GM12878 (cell line): ENCODE measurements at places on chromosomes 5 and 9. TPM values are rescaled to one million over a fixed set of nuclear protein-coding genes. Genes with fewer than 3 reads are reported as not detected.

DNA sequence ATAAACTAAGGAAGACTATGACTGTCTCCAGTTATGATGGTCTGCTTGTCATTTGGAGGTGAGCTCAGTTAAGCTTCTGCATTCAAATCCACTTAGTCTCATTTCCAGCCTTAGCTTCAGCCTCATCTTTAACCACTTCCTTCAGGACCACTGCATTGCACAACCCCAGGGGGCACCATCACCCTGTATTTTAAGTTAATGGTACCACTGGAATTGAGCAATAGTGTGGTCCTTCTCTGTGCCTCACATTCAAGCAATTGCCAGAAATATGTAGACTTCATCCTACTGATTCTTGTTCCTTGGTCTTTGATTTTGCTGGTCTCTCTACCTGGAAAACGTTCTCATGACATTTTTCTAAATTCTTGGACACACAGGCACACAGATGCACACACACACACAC is 131.5 kb upstream of the PTPN3 start:
- no peaks in the 10 kb centered on the region for H3K27me3 ChIP-seq
- no peaks in the 10 kb centered on the region for H3K36me3 ChIP-seq
- no peak overlapping the region for H3K27ac ChIP-seq
- no peak overlapping the region for H3K4me3 ChIP-seq
- no peaks in the 10 kb centered on the region for H3K4me1 ChIP-seq

DNA sequence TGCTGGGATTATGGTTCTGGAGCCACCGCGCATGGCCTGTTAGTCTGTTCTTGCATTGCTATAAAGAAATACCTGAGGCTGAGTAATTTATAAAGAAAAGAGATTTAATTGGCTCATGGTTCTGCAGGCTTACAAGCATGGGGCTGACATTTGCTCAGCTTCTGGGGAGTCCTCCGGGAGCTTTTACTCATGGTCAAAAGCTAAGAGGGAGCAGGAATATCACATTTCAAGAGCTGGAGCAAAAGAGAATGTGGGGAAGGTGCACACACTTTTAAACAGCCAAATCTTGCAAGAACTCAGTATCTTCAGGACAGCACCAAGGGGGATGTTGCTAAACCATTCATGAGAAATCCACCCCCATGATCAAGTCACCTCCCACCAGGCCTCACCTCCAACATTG is 12.1 kb downstream of the JAK2 start:
- peaks cover 3% of the 10 kb centered on the region; the same call in 1 of the 2 replicates for H3K36me3 ChIP-seq
- H3K27ac ChIP-seq: no peak overlapping the region
- H3K4me1 ChIP-seq: no peaks in the 10 kb centered on the region
- no peaks in the 10 kb centered on the region for H3K27me3 ChIP-seq
- H3K4me3 ChIP-seq: no peak overlapping the region
- no peak for DNase-seq

DNA sequence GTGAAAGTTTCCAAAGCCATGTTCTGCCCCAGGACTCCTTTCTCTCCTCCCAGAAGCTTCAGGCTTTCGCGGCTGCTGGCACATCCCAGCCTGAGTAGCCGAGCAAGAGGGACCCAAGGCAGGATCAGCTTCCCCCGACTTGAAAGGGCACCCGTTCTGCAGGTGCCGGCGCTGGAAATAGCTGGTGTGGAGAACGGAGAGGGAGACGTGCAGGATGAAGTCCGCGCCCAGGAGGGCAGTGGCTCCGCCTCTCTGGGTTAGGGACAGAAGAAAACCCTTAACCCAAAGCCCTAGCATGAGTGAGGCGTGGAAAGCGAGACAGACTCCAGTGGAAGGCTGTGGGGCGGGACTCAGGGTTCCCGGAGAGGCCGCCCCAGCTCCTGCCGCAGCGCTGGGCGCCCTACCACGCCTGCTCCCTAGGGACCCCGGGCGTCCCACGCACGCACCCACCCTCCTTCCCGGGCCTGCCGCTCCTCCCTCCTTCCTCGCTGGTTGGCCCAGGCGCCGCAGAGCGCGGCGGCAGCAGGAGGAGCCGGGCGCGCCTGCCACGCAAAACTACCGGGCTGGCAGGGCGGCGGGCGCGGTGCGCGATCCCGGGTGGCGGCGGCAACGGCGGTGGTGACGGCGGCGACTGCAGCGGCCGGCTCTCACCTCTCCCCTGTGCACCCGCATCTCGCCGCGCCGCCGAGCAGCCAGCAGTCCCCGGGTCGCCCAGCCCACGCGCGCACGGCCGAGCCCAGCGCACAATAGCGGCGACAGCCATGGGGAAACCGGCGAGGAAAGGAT is at the start of gene SLC1A1:
TSS of gene SLC1A1 (plus strand) at position 550 of the 786 bp plus-strand sequence. CDS start at position 762, 212 bp downstream.
- H3K36me3 ChIP-seq: no peaks in the 10 kb centered on the region
- no peaks in the 10 kb centered on the region for H3K27me3 ChIP-seq
- H3K4me3 ChIP-seq: peak within 1 kb of the TSS; percentile 99
- peak; percentile 55 for DNase-seq
- peak within 1 kb of the TSS; percentile 73 for H3K27ac ChIP-seq

IGFBPL1 gene
- 0.14 and 0.25 TPM in 2 replicates for polyA plus RNA-seq

- no peak overlapping the region for H3K4me3 ChIP-seq
- H3K36me3 ChIP-seq: no peaks in the 10 kb centered on the region
- H3K27ac ChIP-seq: no peak overlapping the region
- no peaks in the 10 kb centered on the region for H3K27me3 ChIP-seq
- no peak for DNase-seq
These were observed 123.7 kb upstream of the CPEB4 start for GRCh38 chr5:173764332-173765028.

CD274 gene
- polyA plus RNA-seq: 15.5 and 16.1 TPM in 2 replicates

- H3K27me3 ChIP-seq: no peaks in the 10 kb centered on the region
- no peaks in the 10 kb centered on the region for H3K4me1 ChIP-seq
- H3K27ac ChIP-seq: no peak overlapping the region
- no peak for DNase-seq
- no peak overlapping the region for H3K4me3 ChIP-seq
These were observed 330.8 kb downstream of the KDM4C start for GRCh38 chr9:7088611-7089010.

DNA sequence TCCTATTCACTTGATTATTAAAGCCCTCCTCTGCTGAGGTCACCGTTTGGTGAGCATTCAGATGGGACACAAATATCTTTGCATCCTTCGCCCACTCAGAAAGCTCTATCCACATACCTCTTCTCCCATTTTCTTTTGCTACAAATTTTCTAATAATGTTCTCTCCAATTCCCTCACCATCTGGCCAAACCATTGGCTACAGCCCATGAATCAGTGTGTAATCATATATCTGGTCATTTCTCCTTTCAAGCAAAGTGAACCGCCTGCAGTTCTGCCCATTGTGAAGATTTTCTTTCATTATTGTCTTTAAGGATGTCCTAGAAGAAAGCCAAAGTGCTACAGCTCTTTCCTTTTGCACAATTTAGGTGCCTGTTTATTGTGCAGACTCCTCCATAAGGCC is 54.2 kb upstream of the DAPK1 start:
- H3K36me3 ChIP-seq: no peaks in the 10 kb centered on the region
- H3K4me3 ChIP-seq: no peak overlapping the region
- H3K4me1 ChIP-seq: peaks cover 3% of the 10 kb centered on the region; the same call in 1 of the 2 replicates
- no peak for DNase-seq

OTP gene
- 3.2 and 3.3 TPM in 2 replicates for polyA plus RNA-seq

GRCh38 chr9:135035781-135036760 is 51.4 kb upstream of the OLFM1 start:
- no peaks in the 10 kb centered on the region for H3K4me1 ChIP-seq
- H3K4me3 ChIP-seq: no peak overlapping the region
- no peak overlapping the region for H3K27ac ChIP-seq
- no peak for DNase-seq
- H3K27me3 ChIP-seq: no peaks in the 10 kb centered on the region

DNA sequence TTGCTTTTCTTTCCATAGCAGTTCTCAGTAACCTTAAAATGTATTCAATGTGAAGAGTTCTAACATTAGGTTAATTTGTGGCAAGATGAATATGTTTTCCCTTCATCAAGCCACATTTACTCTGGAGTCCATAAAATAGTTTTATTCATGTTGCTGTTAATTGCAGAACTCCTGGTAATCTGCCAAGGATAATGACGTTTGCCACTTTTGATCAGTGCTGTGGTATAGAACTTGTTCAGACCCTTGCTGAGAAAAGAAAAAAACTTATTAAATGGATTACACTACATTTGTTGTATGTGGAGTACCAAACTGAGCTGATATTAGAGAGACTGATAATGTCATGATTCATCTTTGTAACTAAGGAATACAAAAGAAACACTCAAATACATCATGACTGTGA is 212.4 kb upstream of the DMAC1 start:
- H3K27ac ChIP-seq: no peak overlapping the region
- H3K4me3 ChIP-seq: no peak overlapping the region
- no peaks in the 10 kb centered on the region for H3K27me3 ChIP-seq
- no peaks in the 10 kb centered on the region for H3K36me3 ChIP-seq

MOB3B gene
- polyA plus RNA-seq: 0.79 and 0.80 TPM in 2 replicates

AGXT2 gene
- not detected in 2 replicates for polyA plus RNA-seq

- H3K4me3 ChIP-seq: no peak overlapping the region
- H3K4me1 ChIP-seq: no peaks in the 10 kb centered on the region
- H3K27me3 ChIP-seq: no peaks in the 10 kb centered on the region; the same call in 1 of the 2 replicates
These were observed 283.3 kb downstream of the NSG2 start for GRCh38 chr5:174328631-174329299.

DNA sequence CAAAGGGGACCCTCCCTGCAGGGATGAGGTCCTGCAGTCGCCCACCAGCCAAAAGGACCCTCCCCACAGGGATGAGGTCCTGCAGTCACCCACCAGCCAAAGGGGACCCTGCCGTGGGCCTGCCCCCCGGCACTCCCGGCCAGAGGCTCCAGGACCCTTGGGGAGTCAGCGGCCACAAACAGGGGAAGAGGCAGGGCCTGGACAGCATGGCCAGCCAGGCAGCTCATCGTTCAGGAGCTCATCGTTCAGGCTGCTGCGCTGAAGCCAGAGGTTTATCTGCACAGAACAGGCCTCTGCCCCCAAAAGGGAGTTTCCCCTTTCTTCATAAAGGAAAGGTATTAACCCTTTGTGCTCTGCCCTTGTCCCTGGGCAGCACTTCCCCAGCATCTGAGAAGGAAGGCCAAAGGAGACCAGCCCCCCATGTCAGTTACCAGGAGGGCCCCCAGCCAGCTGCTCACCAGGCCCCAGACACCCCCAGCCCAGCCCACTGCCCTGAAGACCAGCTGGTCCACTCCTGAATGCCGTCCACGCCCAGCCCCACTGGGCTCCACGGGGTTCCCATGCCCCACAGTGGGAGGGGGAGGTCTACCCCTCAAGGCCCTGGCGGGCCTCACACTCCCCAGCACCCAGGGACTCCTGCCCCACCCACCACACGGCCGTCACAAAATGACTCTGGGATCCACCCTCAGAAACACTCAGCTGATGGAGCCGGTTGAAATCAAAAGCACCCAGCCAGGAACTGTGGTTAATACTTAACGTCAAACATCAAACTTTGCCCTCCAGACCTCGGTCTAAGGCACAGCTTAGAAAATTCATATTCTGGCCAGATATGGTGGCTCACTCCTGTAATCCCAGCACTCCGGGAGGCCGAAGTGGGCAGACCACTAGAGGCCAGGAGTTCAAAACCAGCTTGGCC is 6.3 kb downstream of the SLC12A7 start:
- no peaks in the 10 kb centered on the region for H3K36me3 ChIP-seq
- H3K27ac ChIP-seq: no peak overlapping the region
- no peaks in the 10 kb centered on the region; the same call in 1 of the 2 replicates for H3K27me3 ChIP-seq
- no peak for DNase-seq
- H3K4me3 ChIP-seq: no peak overlapping the region

PCDHGA5 gene
- polyA plus RNA-seq: 0.04 TPM in 1 of 2 replicates, not detected in the other

DNA sequence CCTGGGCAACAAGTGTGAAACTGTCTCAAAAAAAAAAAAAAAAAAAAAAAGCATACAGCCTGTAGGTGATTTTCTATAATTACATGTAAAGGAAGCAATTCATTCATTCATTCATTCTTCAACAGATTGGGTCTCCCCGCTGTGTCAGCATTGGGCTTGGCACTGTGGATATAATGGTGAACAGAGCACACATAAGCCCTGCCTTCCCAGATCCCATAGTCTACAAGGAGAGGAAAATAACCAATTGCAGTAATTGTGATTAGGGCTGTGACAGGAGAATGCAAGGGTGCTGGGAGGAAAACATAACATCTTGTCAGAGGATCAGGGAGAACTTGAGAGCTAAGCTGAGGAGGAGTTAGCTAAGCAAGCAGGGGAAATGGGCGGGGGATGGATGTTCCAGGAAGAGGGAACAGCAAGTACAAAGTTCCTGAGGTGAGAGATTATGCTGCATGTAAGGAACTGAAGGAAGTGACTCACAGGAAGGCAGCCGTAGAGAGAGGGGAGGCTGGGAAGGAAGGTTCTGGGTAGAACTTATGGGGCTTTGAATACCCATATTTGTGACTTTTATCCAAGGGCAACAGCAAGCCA is 24.0 kb upstream of the KLF9 start:
- H3K27ac ChIP-seq: no peak overlapping the region
- no peaks in the 10 kb centered on the region for H3K36me3 ChIP-seq
- H3K4me3 ChIP-seq: no peak overlapping the region
- no peaks in the 10 kb centered on the region for H3K27me3 ChIP-seq

- peaks cover 8% of the 10 kb centered on the region for H3K4me1 ChIP-seq
- H3K4me3 ChIP-seq: no peak overlapping the region
- no peak overlapping the region for H3K27ac ChIP-seq
- H3K27me3 ChIP-seq: no peaks in the 10 kb centered on the region
These were observed 40.8 kb upstream of the CCDC152 start for GRCh38 chr5:42715785-42716184.

- no peak overlapping the region for H3K4me3 ChIP-seq
- H3K27ac ChIP-seq: no peak overlapping the region
- DNase-seq: no peak
- H3K4me1 ChIP-seq: no peaks in the 10 kb centered on the region
- no peaks in the 10 kb centered on the region for H3K27me3 ChIP-seq
These were observed 38.0 kb downstream of the ZNF622 start for GRCh38 chr5:16427587-16427986.

DNA sequence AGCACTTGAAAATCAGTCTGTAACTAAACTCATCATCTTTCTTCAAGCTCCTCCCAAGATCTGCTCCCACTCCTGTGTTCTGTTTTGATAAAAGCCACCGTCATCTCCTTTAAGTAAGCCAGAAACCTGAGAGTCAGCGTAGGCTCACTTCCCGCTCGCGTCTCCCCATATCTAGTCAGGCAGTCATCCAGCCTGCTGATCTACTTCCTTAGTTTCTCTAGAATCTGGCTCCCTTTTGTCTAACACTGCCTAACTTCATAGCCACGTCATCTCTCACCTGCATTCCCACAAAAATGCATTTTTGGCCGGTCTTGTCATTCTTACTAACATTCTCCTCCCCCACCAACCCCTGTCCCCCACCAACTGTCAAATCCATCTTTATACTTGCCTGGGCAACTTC is 3.0 kb upstream of the TJP2 start:
- DNase-seq: no peak
- no peaks in the 10 kb centered on the region for H3K27me3 ChIP-seq
- H3K27ac ChIP-seq: no peak overlapping the region

- no peaks in the 10 kb centered on the region for H3K27me3 ChIP-seq
- peaks cover 32% of the 10 kb centered on the region for H3K4me1 ChIP-seq
- no peak overlapping the region for H3K27ac ChIP-seq
These were observed 10.5 kb downstream of the GPBP1 start for GRCh38 chr5:57184322-57184721.

IFNA2 gene
- not detected in 2 replicates for polyA plus RNA-seq

- peaks cover 14% of the 10 kb centered on the region for H3K4me1 ChIP-seq
- H3K27me3 ChIP-seq: no peaks in the 10 kb centered on the region
- H3K27ac ChIP-seq: peak overlapping the region; percentile 81
- H3K4me3 ChIP-seq: no peak overlapping the region
- H3K36me3 ChIP-seq: peaks cover 19% of the 10 kb centered on the region
- DNase-seq: no peak
These were observed 4.8 kb upstream of the DIAPH1 start for GRCh38 chr5:141623611-141624010.

STOML2 gene
- polyA plus RNA-seq: 280 and 289 TPM in 2 replicates

CCNO gene
- polyA plus RNA-seq: not detected in 2 replicates

GRCh38 chr5:135025730-135026644 is 8.0 kb downstream of the PITX1 start:
- H3K4me3 ChIP-seq: no peak overlapping the region
- no peak for DNase-seq
- no peaks in the 10 kb centered on the region for H3K36me3 ChIP-seq
- no peak overlapping the region for H3K27ac ChIP-seq
- H3K4me1 ChIP-seq: no peaks in the 10 kb centered on the region

ESM1 gene
- not detected in 2 replicates for polyA plus RNA-seq
